ENCODE measurements at places on chromosomes 11 and 22.

- DNase-seq = no peak
Observed at GRCh38 chr11:67662835-67663531, 11.4 kb downstream of the ALDH3B2 start.

DNA sequence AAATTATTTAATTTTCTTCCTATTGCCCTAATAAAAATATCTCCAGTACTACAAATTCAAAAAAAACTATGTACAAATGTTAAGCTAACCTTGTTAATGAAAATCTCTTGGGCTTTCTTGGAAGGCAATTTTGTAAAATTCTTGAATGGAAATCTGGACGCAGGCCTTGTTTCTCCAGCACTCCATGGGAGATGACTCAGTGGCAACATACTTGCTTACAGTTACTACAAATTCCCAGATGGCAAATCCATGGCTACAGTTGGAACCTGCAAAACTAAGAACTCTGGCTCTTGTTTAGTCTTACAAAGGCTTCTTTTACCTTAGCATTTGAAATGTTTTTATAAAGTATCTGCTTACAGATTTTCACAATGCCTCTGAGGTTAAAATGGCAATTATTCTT, 725.2 kb downstream of the DLG2 start:
- DNase-seq = no peak

- DNase-seq = no peak
Observed at GRCh38 chr22:43901976-43902643, 10.3 kb upstream of the PNPLA5 start.

DNA sequence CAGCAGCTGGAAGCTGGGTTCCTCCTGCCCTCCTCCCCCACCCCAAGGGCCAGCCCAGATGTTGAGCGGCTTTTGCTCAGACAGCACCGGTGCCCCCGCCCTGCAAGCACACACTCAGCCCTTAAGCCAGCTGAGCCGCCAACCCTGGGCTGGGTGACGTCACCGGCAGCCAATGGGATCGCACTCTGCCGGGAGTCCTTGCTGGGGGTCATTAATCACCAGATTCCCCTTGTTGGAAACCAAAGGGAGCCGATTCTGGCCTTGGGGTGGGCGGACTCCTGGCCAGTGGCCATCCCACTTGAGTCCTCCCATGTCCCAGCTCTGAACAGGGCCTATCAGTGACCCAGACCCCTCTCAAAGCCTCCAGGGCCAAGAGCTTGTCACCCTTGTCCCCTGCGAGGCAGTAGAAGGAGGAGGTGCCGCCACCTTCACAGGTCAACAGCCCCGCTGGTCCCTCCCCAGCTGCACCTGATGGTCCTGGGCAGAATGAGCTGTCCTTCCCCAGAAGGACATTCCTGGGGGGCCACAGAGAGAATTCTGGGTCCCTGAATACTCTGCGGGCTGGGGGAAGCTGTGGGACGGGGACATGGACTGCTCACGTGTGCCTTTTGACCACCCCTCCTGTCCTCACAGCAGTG, 7.4 kb downstream of the DUSP8 start:
- no peak for DNase-seq

DNA sequence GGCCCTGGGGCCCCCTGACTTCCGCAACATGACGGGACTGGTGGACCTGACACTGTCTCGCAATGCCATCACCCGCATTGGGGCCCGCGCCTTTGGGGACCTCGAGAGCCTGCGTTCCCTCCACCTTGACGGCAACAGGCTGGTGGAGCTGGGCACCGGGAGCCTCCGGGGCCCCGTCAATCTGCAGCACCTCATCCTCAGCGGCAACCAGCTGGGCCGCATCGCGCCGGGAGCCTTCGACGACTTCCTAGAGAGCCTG, 992 bp downstream of the LRFN4 start:
- no peak for DNase-seq

DNA sequence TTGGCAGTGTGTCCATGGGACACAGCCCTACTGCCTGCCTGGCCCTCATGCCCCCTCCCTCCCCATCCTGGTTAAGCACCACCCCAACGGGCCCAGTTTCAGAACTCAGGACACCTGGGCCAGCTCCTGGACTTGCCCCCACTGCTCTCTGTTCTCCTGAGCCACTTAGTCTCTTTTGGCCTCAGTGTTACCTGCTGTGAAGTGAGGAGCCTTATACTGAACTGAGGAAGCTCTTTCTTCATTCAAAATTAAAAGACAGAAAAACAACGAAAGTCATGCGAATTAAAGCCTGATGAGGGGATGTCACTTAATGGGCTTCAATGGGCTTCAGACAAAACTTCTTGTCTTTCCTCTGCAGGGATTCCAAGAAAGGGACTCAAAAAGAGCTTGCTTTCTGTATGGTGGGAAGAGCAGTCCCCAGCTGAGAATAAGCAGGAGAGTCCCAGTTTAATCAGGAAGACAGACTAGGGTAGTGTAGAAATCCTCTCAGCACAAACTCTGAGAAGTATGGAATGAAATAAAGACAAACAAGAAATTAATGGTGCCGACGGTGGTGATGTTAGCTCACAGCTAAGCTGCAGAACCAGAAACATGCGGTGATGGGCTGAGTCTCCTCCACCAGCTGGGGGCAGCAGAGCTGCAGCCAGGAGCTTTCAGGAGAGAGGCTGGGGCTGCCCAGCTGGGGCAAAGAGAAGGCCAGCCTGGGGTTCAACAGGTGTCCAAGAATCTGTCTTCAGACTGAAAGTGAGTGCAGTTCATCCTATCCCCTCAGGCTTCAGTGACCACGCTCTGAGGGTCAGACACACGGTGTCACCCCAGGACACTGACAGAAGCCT, 101.0 kb downstream of the GGTLC2 start:
- DNase-seq = peak; percentile 39

DNA sequence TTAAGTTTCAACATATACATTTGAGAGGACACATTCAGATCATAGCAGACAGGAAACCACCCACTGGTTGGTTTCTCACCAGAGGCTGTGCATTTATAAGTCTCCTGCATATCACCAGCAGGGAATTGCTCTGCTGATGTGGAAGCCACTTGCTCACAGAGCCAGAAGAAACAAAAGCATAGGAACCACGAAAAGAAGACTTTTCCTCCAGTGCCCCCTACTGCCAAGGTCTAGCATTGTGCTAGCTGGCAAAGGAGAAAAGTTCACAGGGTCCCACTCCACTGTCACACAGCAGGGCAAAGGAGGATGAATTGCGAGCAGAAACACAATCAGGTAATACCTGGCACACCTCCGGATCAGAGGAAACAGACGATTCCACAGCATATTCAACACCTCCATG, 28.9 kb upstream of the ISX start:
- peak; percentile 9 for DNase-seq

DNA sequence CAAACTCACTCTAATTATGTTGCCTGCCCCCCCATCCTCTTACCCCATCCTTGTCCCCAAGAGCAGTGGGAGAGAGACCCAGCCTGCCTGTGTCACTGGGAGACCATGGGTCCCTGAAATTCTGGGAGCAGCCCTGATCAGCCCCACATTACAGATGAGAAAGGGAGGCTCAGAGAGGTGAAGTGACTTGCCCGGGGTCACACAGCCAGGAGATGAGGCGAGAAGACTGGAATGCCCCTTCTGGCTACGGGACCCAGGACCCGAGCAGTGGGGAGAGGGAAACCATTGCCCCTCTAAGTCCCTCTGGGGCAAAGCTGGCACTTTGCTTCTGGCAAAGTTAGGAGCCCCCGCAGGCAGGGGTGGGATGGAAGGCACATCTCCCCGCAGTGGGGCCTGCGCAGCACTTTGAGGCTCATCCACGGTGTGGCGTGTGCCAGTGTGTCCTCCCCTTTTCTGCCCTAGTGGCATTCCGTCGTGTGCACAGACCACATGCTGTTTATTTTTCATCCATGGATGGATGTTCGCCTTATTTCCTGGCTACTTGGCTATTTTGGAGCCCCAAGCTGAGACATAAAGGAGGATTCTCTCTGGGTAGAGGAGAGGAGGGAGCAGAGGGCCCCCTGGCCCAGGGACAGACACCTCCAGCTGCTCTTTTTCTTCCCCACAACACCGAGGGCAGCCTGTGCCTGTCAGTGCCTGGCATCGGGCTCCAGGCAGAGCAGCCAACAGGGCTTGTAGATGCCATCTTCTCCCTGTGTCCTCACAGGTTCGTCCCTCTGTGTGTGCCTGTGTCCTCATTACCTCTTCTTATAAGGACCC, 3.7 kb upstream of the FGF3 start:
- no peak for DNase-seq

DNA sequence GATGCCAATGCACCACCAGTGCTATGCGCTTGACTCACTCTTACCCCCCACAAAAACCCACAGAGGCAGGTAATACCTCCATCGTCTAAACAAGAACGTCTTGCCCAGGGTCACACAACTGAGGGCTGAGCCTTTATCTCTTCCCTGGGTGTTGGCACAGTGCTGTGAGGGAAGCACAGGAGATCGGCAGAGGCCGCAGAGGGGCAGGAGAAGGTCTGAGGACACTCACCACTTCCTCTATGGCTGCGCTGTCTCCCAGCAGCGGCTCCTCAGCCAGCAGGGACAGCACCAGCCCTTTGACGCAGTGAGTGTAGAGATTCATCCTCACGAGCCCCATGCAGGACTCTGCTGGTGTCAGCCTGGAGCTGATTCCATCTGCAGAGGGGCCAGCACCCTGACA, 19.9 kb downstream of the HPS4 start:
- no peak for DNase-seq

- DNase-seq = no peak
Observed at GRCh38 chr11:33027233-33027632, 11.6 kb downstream of the DEPDC7 start.

DNA sequence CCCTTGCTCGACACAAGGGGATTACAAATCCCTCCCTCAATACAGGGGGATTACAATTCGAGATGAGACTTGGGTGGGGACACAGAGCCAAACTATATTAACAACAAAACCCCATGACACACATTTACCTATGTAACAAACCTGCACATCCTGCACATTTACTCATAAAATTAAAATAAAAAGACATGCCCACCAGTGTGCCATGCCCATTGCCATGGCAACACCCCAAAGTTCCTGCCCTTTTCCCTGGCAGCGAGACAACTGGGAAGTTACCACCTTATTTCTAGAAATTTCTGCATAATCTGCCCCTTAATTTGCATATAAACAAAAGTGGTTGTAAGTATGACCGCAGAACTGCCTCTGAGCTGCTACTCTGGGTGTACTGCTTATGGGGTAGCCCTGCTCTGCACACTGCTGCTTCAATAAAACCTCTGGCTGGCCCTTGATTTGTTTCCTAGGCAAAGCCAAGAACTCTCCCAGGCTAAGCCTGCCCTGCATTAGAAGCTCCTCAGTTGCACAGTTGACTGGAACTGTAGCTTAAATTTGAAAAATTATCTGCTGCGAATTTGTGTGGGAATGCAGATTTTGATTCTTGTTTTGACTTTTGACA, 8.6 kb upstream of the INCENP start:
- no peak for DNase-seq

- no peak for DNase-seq
Observed at GRCh38 chr11:88117281-88117858, 57.9 kb downstream of the RAB38 start.

DNA sequence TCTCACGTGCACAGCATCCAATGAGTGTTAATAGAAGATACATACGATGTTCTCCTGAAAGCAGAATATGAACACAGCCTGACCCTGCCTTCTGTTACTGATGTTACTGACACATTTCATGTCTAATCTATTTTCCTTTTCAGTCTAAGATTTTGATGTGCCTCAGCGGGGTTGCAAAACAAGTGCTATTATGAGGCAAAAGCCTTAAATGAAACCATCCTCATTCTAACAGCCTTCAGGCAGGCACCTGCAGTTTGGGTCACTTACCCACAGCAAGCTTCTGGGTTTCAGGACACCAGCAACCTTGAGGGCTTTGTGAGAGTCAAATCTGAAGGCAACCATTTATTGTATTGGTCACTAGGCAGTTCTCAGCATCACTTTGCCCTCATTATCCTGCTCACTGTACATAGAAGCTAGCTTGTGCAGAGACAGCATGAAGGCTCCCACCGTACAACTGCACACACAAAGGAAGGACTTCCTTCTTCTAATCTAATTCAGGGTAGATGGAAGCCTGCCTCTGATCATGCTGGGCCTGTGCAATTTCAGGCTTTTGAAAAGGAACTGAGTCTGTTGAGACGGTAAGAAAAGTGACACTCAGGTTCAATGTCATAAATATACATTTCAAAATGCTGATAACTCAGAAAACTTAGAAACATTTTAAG, 183.2 kb upstream of the PITPNB start:
- DNase-seq = no peak

DNA sequence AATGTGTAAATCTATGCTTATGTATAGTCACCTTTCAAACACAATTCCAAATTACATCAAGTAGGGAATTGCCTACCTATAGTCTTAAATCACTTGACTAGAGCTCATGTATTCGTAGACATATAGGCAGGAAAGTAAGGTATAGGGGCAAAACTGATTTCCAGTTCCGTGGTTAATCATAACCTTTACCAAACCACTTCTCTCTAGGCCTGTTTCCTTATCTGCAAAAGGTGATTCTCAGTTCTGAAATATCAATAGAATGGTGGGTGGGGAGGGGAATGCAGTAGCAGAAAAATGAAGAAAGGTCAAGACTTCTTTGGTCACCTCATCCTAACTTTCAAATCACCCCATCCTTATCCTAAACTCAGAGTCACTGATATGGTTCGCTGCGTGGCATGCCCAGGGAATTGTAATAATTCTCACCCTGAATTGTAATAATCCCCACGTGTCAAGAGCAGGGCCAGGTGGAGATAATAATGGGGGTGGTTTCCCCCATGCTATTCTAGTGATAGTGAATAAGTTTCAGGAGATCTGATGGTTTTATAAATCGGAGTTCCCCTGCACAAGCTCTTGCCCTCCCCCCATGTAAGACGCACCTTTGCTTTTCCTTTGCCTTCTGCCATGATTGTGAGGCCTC, 1.9 kb upstream of the ANO5 start:
- DNase-seq = no peak

GRCh38 chr22:47901911-47902310, 1139.5 kb downstream of the TBC1D22A start:
- no peak for DNase-seq

- DNase-seq = peak; percentile 66
Observed at GRCh38 chr11:68213135-68213515, at the start of gene KMT5B. KMT5B (minus strand) TSS chr11:68213296; CDS start chr11:68190076, 23,220 bp downstream.

GRCh38 chr11:123103326-123103980, 41.5 kb upstream of the HSPA8 start:
- DNase-seq = peak; percentile 16

All from neural crest cell (in vitro differentiated cells).